ENCODE measurements at places on chromosomes 11 and 22.

GRCh38 chr11:122253589-122254231 is 137.7 kb upstream of the BLID start:
- DNase-seq = peak; percentile 78

DNA sequence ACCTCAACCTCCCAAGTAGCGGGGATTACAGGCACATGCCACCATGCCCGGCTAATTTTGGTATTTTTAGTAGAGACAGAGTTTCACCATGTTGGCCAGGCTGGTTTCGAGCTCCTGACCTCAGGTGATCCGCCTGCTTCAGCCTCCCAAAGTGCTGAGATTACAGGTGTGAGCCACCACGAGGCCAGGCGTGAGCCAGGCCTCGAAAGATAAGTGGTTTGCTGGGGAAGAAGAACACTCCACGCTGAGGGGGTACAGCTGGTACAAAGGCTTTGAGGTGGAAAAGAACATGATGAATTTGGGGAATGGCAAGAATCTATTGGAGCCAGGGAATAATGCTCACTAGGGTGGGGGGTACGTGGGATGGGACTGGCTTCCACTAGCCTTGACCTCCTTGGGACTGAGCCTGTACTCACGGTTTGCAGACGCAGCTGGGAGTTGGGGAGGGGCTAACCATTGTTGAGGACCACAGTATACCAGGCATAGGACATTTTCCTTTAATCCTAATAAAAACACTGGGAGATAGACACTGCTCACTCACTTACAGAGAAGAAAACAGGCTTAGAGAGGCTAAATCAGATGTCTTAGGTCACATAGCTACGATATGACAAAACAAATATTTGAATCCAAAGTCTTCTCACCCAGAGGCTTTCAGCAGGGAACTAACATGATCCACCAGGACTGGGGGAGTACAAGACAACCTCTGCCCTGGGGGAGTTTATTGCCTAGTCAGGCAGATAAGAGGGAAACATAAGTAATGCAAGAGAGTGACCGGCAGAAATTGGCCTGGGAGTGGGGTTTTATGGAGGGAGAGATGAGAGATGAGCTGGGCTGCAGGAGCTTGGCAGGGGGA is 4.9 kb downstream of the SLCO2B1 start:
- no peak for DNase-seq

DNA sequence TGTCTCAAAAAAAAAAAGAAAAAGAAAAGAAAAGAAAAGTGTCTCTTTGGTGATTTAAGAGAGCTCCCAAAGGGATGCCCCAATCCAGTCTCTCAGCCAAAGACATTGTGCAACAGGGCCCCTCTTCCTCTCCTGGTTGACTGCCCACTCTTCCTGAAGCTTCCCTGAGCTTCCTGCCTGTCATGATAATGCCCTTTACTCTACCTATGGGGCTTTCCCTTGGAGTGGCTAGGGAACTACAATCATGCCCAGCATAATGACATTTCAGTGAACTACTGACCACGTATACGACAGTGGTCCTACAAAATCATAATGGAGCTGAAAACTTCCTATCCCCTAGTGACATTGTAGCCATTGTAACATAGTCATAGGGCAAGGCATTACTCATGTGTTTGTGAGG is 118.0 kb downstream of the RASSF10 start:
- DNase-seq = no peak

DNA sequence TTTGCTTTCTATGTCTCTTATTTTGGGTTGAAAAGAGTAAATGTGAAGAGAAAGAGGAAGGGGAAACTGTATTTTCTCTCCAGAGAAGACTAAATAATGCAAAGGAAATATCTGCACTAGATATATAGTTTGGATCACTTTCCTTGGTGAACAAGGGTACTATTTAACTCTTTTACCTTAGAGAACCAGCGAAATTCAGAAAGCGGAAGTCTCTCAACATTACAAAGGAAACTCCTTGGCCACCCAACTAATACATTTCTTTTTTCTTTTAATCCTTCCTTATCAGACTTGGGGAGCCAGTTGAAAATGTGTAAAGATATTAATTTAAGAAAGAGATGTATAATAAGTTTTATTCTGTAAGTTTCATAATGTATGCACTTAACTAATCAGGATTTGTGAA is 64.2 kb downstream of the SESN3 start:
- no peak for DNase-seq

GRCh38 chr22:30823015-30823370 is 128.3 kb downstream of the OSBP2 start:
- peak; percentile 38 for DNase-seq

DNA sequence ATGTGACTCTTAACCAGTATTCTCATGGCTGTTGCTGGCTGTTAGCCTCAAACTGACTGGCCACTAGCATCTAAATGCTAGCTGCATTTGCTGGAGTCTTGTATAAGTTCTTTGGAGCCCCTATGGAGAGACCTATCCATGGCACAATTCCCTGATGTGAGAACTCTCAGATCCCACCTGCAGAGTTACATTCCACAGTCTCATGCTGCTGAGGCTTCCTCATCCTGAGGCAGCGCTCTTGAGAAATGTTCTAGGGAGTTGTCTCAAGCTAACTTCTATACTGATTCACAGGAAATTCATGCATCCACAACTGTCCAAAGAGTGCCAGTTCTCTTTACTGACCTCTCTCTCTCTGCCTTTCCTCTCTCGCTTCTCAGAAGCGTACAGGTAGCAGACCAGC is 218.0 kb upstream of the PITPNB start:
- peak; percentile 52 for DNase-seq

GRCh38 chr11:57322256-57323166 is 2.2 kb downstream of the TNKS1BP1 start:
- peak; percentile 98 for DNase-seq

- no peak for DNase-seq
Observed at GRCh38 chr11:34600339-34601084, 20.4 kb upstream of the EHF start.

DNA sequence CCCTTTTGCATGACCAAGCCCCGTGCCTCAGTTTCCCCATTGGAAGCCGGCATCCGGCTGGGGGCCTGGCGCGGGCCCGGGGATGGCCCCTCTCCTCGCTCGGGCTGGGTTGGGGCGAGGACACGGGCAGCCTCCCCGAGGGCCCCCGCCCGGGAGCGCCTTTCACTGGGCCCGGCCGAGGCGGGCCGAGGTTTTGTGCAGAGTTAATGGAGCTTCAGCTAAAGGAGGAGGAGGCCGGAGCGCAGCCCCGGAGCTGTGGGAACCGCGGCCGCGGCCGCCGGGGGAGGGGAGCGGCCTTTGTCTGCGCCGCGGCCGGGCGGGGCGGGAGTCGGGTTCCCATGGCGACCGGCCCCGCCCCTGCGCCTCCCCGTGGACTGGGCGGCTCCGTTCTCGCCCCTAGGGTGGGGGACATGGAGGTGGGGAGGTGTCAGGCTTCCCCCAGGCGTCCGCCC is 1.4 kb upstream of the MAPK11 start:
- peak; percentile 73 for DNase-seq

DNA sequence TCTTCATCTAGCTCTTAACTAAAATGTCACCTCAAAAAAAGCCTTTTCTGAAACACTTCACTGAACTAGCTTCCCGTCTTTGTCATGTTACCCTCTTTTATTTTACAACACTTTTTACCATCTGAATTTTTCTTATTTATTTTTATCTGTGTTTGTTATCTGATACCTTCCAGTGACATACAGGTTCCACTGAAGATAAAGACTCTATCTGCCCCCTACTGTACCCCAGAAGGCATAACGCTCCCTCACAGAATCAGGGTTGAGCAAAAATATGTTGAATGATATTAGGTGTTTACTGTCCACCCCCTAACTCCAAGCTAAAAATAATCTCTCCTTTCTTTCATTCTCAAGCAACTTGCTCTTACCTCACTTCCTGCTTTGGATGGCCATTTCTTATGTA is 654.2 kb downstream of the NELL1 start:
- DNase-seq = no peak

GRCh38 chr22:34814260-34815025 is 251.5 kb upstream of the ISX start:
- no peak for DNase-seq

GRCh38 chr22:35288116-35288515 is 11.6 kb upstream of the TOM1 start:
- no peak for DNase-seq

DNA sequence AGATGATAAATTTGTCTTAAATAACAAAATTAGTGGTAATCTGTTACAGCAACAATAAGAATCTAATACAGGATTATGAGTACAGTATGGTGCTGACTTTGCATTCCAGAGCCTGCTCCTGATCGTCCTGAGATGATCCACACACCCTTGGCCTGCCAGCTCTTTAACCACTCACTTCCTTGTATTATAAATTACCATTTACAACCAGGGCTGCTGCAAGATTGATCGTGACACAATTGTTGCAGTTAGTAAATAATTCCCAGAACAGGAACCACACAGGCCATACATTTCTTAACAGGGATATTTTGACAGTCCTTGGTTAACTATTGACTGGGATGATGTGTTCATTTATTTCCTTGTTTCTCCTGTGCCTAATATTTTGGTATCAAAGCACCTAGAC is 3.8 kb upstream of the CBLIF start:
- no peak for DNase-seq

DNA sequence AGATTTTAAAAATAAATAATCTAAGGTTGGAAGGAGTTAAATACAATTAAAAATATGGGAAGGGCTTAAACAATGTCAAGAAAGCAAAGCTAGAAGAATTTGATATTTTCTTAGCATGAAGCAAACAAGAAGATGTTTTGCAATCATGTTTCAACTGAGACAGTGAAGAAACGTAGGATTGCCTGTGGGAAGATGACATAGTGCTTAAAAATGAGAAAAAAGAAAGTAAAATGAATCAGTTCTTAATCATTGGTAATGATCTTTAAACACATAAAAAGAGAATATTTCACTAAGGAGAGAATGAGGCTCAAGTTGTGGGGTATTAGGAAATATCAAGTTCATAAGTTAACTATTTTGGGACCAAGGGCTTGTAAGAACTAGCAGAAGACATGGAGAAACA is 855.0 kb downstream of the METTL15 start:
- DNase-seq = peak; percentile 82

- DNase-seq = no peak
Observed at GRCh38 chr11:71431271-71431670, 16.9 kb downstream of the DHCR7 start.

- no peak for DNase-seq
Observed at GRCh38 chr22:20607157-20607907, 99.9 kb downstream of the MED15 start.

DNA sequence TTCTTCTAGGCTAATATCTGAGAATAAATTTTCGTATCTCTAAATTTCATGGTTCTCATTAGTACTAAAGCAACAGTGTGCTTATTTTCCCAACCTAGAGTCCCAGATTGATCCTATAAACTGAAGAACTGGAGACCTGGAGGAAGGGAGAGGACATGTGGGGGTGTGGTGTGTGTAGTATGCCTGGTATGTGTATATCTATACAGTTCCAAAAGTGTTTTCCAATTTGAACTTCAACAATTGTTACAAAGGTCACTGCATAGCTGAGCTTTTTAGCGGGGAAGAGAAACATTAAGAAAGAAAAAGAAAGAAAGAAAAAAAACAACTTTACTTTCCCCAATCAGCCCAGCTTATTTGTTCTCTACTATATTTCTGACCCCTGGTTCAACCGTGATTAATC is 152.1 kb downstream of the SOX6 start:
- DNase-seq = no peak

GRCh38 chr11:115340874-115341273 is 163.3 kb downstream of the CADM1 start:
- no peak for DNase-seq

DNA sequence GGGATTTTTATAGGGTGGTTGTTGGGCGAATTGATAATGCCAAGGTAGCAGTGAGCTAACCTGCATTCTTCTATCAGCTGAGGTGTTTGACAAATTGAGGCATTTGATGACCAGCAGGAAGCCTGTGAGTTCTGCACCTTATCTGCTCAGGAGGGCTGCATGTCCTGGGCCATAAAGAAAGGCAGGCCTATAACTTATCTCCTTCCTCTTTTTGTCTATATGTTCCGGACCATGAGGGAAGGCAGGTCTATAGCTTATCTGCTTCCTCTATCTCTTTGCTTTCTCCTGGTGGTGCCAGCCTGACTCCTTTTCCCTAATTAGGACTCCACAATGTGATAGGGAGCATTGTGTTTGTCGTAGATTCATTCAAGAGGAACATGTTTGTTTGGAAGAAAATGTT is 8.6 kb upstream of the JAM3 start:
- DNase-seq = no peak

DNA sequence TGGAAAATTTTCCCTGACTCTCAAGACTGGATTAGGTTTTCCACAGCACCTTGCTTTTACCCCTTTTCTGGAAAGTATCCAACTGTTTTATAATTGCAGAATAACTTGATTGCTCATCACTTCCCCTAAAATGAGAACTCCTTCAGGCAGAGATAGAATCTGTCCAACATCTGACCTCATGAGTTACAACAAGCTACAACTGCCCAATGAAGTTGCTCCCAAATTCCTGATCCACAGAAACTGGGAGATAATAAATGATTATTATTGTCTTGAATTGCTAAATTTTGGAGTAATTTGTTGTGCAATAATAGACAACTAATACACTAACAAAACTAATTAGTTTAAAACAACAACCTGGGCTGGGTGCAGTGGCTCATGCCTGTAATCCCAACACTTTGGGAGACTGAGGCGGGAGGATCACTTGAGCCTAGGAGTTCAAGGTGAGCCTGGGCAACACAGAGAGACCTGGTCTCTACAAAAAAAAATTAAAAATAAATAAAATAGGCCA is 10.0 kb upstream of the CCDC83 start:
- peak; percentile 80 for DNase-seq

DNA sequence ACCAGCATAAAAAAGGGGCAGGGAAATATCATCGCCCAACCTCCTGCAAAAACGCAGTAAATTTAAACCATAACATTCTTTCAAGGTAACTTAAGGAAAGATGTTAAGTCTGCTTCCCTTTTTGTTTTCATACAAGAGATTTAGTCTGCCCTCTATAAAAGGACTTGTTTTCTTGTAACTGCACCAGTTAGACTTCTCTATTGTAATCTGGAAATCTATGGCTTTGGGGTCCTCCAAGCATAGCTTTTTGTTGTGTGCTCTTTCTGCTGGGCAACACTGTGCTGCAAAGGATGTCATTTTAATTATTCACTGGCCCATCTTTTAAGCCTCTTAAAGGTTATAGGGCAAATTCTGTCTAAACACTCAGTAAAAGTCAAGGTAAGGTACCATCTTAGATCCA is 136.0 kb downstream of the MAML2 start:
- DNase-seq = no peak

DNA sequence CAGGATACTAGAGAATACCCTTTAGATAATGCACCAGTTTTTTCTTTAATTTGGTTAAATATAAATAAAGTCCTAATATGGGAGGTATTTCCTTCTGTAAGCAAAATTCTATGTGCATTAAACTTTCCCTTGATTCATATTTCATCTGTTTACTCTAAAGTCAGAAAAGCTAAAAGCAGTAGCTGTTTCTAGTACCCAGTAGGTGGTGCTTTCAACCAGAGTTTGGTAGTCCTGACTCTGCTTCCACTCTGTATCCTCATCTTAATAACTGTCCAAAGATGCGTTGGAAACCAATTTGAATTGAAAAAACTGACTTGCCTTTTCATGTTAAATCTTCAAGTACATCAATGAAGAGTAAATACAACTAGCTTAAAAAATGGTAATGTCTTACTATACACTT is 1065.2 kb downstream of the JRKL start:
- peak; percentile 32 for DNase-seq

Measured in epithelial cell of esophagus (primary cell).